ENCODE measurements at places on chromosomes 2 and 18. TPM values are rescaled to one million over a fixed set of nuclear protein-coding genes. Genes with fewer than 3 reads are reported as not detected.

- H3K27me3 ChIP-seq = no peaks in the 10 kb centered on the region
- H3K27ac ChIP-seq = no peak overlapping the region
- DNase-seq = no peak
- no peak overlapping the region for H3K4me3 ChIP-seq
- H3K4me1 ChIP-seq = peaks cover 13% of the 10 kb centered on the region
- no peaks in the 10 kb centered on the region for H3K36me3 ChIP-seq
These were observed 24.8 kb downstream of the ATP9B start for GRCh38 chr18:79093986-79094385.

GRCh38 chr2:240524963-240525718, 32.6 kb downstream of the ANKMY1 start:
- no peaks in the 10 kb centered on the region for H3K36me3 ChIP-seq
- no peak overlapping the region for H3K27ac ChIP-seq
- no peaks in the 10 kb centered on the region for H3K4me1 ChIP-seq
- no peak overlapping the region for H3K4me3 ChIP-seq

ASIC4 gene
- 2.4 TPM for total RNA-seq

- no peak overlapping the region for H3K27ac ChIP-seq
- H3K27me3 ChIP-seq = no peaks in the 10 kb centered on the region
- H3K4me3 ChIP-seq = no peak overlapping the region
- no peaks in the 10 kb centered on the region for H3K36me3 ChIP-seq
These were observed 135.5 kb downstream of the IRS1 start for GRCh38 chr2:226664140-226664539.

PROC gene
- 0.25 TPM for total RNA-seq

GRCh38 chr2:85811180-85812093, 57.6 kb downstream of the ATOH8 start:
- no peaks in the 10 kb centered on the region for H3K36me3 ChIP-seq
- peaks cover 9% of the 10 kb centered on the region for H3K4me1 ChIP-seq
- H3K4me3 ChIP-seq = no peak overlapping the region
- no peak for DNase-seq
- H3K27me3 ChIP-seq = no peaks in the 10 kb centered on the region
- no peak overlapping the region for H3K27ac ChIP-seq

DNA sequence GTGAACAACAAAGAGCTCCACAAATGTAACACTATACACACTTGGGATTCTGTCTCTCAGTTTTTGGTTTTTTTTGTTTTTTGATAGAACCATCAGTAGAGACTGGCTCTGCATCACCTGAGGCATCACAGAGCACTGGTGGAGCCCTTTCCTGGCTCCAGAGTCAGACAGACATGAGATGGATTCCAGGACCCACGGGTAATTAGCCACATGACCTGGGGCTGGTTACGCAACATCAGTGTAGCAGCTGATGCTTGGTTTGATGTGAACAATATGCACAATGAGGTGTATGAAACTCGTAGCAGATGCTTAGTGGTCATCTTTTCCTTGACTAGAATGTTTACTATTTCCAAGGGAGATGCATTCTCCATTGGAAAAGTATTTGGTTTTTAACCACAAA, 40.7 kb downstream of the CMPK2 start:
- no peaks in the 10 kb centered on the region for H3K27me3 ChIP-seq
- H3K4me1 ChIP-seq = peaks cover 5% of the 10 kb centered on the region
- H3K36me3 ChIP-seq = no peaks in the 10 kb centered on the region
- no peak overlapping the region for H3K4me3 ChIP-seq
- H3K27ac ChIP-seq = no peak overlapping the region

DNA sequence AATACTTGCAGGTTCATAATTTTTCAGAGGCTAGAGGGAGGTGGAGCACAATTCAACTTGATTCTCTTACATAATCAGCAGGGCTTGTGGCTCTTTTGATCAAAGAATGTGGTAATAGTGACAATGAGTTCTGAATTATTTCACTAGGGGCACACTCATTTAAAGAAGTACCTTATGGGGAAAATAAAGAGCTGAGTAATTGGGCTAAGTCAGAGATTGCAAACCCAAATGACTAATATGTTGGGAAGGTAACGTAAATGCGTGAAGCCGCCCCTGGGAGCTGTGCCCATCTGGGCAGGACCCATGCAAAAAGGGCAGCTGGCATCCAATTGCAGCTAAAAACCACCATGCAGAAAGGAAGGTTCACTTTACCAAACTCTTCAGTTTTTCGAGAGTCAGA, 35.3 kb downstream of the NCKAP5 start:
- no peaks in the 10 kb centered on the region for H3K4me1 ChIP-seq
- no peak overlapping the region for H3K27ac ChIP-seq
- H3K36me3 ChIP-seq = no peaks in the 10 kb centered on the region

Measured in neural progenitor cell (in vitro differentiated cells).